ENCODE measurements at places on chromosomes 2 and 18.
A peak's percentile ranks its signal among the peaks of the same experiment; 100 is the strongest.

GRCh38 chr2:72955228-72956049, 38.1 kb downstream of the EMX1 start:
- no peak for DNase-seq

GRCh38 chr18:75220551-75221355, 10.2 kb downstream of the TSHZ1 start:
- no peak for DNase-seq

- DNase-seq, result peak; percentile 59
These were observed 13.2 kb downstream of the SERPINE2 start for GRCh38 chr2:224025874-224026273.

- no peak for DNase-seq
These were observed 252.7 kb downstream of the ZEB2 start for GRCh38 chr2:144267239-144267638.

DNA sequence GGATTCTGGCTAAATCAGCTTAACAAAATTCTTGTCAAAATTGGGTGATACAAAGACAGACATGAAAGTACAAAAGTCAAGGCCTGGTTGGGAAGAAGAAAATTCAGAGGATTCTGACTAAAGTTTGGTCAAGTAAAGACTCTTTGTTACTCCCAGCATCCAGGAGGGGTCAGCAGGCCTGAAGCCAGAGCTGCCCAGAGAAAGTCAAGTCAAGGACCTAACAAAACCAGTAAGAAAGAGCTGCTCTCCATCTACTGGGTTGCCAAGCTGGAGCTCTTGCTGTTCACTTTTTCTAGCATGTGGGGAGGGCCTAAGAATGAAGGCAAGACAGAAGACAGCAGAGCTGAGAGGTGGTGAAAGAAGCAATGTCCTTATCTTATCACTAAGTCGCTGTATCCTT, 143.3 kb downstream of the C1D start:
- DNase-seq, result no peak

DNA sequence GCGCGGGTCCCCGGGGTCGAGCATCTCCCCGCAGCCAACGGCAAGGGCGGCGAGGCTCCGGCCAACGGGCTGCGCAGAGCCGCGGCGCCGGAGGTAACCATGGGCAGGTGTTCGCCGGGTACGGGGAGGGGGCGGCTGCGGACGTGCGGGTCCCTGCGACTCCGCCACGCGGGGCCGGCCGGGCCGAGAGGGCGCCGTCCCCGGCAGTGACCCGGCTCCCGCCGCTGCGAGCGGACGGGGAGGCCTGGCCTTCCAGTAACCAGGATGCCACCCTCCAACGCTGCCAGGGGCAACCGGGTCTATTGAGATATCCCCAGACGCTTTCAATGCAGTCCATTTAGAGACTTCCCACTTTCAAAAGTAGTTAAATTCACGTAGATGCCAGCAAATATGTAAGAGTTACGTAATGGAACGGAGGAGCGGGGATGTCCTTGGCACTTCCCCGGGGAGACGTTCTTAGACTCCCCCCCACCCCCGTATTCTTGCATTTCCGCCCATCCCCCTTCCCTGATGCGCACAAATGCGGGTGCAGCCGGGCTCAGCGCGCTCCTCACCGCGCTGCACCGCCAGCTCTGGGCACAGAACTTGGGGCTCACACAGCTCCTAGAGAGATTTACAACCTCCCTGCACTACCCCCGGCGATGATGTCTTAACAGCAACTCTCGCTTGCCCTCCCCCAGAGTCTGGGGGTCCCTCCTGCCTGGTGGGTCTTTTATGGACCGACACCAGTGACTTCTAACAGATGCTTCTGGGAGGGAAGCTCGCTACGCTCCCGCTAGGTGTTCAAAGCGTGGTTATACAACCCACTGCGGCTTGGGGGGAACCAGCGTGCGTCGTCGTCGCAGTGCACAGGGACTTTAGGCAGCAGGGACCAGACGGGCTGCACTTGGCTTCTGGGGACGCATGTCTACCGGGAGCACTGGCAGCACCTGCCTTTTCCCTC, 657 bp downstream of the SGPP2 start:
- peak; percentile 60 for DNase-seq
